ENCODE measurements at places on chromosomes 12 and 14. TPM values are rescaled to one million over a fixed set of nuclear protein-coding genes. Genes with fewer than 3 reads are reported as not detected.

DNA sequence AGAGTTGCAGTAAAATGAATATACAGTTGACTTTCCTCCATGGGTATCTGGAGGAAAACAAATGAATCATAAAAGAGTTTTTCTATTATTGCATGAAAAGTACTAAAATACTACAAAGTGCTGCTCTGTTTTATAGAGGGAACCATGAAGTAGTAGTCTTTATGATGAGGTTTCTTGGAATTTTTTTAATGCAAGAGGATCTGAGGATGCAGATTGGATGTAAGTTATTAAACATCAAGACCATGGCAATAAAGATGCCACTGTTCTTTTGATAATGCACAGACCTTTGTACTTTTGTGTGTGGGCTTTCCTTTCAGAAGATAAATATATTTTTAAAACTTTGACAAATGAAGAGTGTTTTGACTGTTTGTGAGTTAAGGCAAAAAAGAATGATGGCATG is 87.5 kb downstream of the DACT1 start:
- ATAC-seq = no peak

Gene GALNT8
- 1.4 TPM for total RNA-seq

Gene GPRC5D
- total RNA-seq = not detected

- peak; percentile 34 for ATAC-seq
Measured at GRCh38 chr12:22122359-22122758, 76.3 kb downstream of the CMAS start.

- ATAC-seq = peak; percentile 62
Measured at GRCh38 chr12:124466216-124467128, 100.9 kb downstream of the NCOR2 start.

DNA sequence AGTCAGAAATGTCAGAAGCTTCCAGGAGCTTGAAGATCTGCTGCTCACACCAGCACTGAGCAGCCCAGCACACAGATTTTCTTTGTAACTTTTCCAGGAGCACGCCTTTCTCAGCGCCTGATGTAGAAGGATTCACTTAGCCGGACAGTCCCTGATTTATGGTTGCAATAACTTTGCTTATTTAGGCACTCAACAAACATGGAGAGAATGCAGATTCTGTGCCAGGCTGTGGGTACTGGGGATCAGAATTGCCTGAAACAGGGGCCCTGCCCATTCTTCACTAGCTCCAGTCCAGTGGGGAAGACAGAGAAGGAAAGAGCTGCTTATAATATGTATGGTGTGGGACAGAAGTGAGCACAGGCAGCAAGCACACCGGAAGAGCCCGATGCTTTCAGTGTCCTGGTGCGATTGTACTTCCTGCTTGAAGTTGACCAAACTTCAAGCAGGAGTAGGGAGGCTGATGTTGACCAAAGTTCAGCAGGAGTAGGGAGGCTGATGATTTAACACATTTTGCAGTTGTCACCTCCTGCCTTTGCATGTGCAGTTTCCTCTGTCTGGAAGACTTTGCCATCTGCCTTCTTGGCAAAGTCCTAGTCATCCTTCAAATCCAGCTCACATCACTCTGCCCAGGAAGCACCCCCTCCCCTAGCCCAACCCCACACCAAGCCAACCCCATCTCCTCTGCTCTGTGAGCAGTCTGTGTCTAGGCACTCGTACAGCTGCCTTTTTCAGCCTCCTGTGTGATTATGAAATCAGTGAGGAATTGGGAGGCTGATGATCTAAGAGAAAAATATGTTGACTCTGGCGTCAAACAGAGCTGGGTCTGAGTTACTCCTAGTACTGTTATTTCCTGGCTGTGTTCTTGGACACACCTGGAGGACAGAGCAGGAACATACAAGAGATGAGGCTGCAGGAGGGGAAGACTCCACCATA is 12.0 kb upstream of the PRIMA1 start:
- ATAC-seq = peak; percentile 71

GRCh38 chr12:98691351-98691750 is 46.3 kb downstream of the APAF1 start:
- no peak for ATAC-seq

DNA sequence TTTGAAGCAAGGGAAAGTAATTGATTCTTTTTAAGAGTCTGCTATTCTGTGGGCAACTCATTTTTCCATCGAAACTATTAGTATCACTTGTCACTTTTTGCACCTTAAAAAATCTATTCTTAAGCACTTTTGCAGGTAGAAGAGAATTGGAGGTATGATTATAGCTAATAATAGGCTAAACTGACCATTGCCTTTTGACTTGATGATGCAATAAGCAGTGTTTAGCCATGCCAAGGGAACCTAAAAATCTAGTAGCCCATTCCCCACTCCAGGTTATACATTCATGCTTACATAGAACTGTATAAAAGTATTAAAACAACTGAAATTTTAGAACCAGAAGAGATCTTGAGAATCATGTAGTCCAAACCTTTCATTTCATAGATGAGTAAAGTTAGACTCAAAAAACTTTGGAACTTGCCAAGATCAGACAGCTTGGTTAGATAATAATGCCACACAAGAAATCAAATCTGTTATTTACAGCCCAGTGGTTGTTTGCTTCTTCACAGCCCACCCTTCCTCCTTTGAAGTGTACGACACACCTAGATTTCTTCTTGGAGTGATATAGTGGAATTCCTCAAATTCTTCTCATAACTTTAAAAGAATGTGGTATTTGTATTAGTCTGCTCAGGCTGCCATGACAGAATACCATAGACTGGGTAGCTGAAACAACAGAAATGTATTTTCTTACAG is 21.7 kb upstream of the GARIN2 start:
- no peak for ATAC-seq

GRCh38 chr14:20555845-20556244 is 5.0 kb downstream of the RNASE9 start:
- ATAC-seq = no peak

DNA sequence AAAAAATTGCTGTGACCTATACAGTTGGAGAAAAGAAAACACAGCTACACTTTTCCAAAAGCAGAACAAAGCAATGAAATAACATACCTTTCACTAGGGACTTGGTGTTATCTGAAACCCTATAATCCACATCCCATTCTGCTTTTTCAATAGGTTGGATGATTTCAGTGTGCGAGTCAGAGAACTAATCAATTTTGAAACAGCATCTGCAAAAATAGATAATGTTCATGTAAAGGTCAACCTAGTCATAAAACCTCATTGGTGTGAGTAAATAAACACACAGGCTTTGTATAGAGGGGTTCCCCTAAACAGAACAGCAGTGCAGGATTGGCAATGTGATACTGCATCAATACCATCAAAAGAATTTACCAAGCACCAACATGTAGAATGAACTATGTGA is 173.0 kb upstream of the G2E3 start:
- ATAC-seq = no peak

Gene OR6S1
- total RNA-seq = not detected

- peak; percentile 7 for ATAC-seq
Measured at GRCh38 chr14:105090493-105091053, 25.3 kb upstream of the GPR132 start.

Gene LBHD2
- total RNA-seq = not detected

Gene TSPAN11
- total RNA-seq = 15.9 TPM

DNA sequence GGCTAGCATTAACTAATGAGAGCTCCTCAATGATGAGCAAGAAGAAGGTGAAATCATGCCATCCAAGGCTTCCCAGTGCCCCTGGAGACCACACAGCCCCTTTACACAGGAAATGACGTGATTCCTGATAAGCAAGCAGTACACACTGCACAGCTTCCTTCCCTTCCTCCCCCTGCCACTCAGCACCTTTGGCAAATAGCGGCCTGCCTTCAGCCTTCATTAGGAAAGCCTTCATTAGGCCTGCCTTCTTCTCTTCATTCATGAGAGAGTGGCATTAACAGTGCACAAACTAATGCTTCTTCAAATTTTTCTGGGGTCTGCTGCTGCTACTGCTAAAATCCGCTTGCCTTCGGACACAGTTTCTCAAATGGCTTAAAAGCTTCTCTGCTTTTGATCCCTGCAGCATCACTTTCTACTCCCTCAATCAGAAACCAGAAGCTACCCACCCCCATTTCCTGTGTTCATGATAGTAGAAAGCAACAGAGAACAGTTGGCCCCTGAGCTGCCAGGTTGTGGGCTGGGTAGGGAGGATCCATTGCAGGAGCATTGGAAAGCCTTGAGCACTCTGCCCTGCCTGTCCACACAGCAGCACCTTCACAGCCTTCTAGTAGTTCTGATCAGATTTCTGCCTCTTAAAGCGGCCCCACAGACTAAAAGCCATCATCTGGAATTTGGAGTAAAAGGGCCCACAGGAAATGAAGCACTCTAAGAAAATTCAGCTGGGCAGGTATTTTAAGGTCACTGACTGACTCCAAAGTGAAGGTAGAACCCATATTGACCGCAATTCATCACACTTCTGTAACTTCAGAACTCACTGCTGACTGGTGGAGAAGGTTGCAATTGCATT is 103.8 kb upstream of the ETV6 start:
- no peak for ATAC-seq

All from gastroesophageal sphincter (tissue), 4 donors.